ENCODE measurements at places on chromosomes 5 and 9.

- no peak for DNase-seq
Observed at GRCh38 chr5:137095597-137095996, 403.5 kb downstream of the SPOCK1 start.

GRCh38 chr9:35603506-35603985 lies 1.5 kb upstream of the TESK1 start:
- DNase-seq = no peak

GRCh38 chr9:134781591-134782302 lies 98.9 kb upstream of the FCN2 start:
- no peak for DNase-seq

DNA sequence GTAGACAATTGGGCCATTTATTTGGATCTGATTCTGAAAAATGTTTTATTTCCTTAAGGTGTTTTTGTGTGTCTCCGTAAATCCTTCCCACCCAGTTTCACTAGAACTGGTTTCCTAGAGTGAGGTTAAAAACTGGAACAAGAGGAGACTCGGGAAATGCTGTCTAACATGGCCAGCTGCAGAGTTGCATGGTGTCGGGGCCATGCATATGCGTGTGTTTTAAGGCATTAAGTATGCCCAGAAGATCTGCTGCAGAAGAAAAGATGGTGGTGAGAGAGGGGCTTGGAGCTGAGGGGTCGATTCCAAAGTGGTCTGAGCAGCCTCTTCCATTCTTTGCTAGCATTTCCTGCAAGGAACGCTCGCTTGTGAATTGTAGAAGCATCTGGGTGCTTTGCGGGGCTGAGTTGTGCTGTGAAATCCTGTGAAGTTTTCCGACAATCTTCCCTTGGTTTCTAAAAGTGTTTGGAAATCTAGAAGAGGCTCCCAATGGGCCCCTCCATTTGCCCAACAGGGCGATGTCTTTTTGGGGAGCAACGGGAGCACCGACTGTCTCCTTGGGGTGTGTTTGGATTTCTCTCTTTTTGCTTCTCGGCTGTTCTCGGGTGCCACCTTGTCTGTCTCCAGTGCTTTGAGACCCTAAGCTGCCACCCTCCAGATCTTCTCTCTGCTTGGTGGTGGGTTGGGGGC lies 113.8 kb downstream of the COL5A1 start:
- no peak for DNase-seq

- DNase-seq = no peak
Observed at GRCh38 chr5:116032991-116033390, 719 bp downstream of the ARL14EPL start.

GRCh38 chr5:136810261-136810801 lies 445.0 kb upstream of the TRPC7 start:
- no peak for DNase-seq

DNA sequence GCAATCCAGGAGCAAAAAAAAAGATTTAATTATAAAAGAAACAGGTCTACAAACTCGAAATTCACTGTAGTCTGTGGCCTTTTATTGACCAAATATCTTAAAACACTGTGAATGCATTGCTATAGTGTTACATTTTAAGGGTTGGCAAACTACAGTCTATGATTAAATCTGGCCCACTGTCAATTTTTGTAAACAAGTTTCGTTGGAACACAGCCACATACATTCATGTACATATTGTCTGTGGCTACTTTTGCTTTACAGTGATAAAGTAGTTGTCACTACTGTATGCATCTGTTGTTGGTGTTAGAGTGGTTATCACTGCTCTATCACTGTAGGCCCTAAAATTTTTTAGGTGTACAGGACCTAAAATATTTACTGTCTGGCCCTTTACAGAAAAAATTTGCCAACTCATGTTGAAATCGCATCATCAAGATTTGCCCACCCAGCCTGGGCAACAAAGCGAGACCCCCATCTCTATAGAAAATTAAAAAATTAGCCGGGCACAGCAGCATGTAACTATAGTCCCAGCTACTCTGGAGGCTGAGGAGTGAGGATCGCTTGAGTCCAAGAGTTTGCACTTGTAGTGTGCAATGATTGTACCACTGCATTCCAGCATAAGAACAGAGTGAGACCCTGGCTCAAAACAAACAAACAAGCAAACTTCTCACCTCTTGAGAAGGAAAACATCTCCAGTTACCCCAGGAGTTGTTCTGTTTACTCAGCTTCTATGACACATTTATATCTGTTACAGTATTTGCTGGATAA lies 89.0 kb downstream of the ERBIN start:
- no peak for DNase-seq

GRCh38 chr5:179802950-179803562 lies 3.6 kb downstream of the MGAT4B start:
- no peak for DNase-seq

- no peak for DNase-seq
Observed at GRCh38 chr5:107306002-107306401, 364.7 kb downstream of the EFNA5 start.

- no peak for DNase-seq
Observed at GRCh38 chr9:16213781-16214515, 656.5 kb downstream of the BNC2 start.

GRCh38 chr5:60257596-60258271 lies 364.2 kb upstream of the PDE4D start:
- DNase-seq = no peak

DNA sequence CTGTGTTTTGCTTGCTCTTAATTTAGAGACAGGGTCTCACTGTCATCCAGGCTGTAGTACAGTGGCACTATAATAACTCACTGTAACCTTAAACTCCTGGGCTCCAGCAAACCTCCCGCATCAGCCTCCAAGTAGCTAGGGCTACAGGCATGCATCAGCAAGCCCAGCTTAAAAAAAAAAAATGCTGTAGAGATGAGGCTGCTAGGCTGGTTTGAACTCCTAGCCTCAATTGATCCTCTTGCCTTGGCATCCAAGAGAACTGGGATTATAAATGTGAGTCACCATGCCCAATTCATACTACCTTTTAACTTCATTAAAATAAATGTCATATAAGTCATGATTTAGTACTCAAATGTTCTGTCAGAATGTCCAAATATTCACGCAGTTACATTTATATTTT lies 2195.7 kb upstream of the C9orf72 start:
- DNase-seq = no peak

GRCh38 chr5:180109920-180110319 lies 38.4 kb upstream of the RNF130 start:
- no peak for DNase-seq

DNA sequence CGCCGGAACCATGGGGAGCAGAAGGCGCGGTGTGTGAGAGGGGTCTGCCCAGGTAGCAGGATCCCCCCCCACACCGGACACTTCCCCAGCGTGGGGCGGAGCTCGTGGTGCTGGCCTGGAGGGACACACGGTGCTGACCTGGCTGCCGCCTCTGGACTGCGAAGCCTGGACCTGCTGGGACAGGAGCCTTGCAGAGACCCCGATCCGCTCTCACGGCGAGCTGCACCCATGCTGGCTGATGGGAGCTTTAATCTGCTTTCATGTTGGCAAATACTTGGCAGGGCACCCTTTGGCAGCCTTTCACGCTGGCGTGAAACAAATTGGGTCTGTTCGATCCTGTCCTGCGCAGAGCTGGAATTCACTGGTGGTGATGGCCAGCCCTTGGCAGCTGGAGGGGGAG lies 7.4 kb downstream of the NKD2 start:
- DNase-seq = no peak

DNA sequence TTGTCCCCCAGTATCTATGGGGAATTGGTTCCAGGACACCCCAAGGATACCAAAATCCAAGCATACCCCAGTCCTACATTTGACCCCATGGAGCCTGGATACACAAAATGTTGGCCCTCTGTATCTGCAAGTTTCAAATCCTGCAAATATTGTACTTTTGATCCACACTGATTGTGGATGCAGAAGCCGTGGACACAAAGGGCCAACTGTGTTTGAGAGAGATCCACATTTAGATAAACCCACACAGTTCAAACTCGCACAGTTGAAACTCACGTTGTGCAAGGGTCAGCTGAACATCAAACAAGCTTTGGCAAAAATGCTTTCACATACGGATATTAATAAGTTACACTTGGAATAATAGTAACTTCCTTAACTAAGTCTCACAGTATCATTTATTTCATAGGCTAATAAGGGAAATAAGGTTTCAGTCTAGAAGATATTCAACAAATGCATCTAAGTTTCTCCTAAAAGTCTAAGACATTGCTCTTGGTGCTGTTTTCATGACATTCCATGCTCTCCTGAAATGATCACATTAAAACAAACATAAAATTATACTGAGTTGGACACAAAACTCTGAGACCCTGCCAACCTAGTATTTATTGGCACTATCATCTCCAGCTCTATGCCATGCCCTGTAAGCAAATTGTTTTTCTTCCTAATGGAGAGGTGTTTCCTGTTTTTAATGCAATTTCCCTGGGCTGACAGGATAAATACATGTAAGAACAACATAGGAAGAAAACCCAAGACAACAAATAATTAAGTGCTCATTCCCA lies 32.3 kb downstream of the ACTL7A start:
- DNase-seq = no peak

DNA sequence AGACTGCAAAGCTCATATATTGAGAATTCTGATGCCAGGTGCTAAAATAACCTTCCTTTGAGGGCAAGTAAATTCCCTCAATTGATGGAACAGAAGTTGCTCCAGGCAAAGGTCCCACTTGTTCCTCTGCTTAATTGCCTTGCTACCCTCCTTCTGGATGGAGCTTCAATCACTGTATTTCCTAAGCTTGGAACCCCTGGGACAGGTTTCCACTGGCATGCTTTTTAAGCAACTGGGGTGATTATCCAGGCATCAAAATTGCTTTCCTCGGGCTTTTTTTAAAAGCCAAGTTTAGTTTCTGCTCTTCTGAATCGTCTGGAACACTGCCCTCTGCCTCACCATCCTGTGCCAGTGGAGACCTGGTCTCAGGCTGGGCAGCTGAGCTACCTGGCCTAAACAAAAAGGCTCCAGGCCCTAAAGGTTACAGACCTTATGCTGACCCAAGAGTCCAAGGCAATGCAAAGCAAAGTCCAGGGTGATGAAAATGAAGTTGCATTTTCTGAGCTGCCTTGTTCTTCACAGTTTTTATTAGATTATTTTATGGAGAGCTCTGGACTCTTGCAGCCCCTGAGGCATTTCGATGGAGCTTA lies 167.9 kb upstream of the CD180 start:
- no peak for DNase-seq

DNA sequence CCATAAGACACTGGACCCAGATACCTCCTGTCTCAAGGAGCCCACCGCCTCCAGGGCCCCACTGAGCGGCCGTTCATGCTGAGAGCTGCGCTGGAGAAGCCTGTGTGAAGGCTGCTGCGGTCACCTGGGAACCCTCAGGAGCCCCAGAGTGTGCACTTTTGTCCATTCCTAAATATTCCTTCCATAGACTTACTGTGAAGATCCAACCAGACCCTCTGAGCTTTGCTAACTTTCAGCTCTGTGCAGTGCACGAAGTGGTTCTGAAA lies 119.5 kb downstream of the COL23A1 start:
- DNase-seq = no peak

- DNase-seq = no peak
Observed at GRCh38 chr5:180604271-180604670, 13.0 kb upstream of the SCGB3A1 start.

GRCh38 chr5:173268750-173269432 lies 33.9 kb upstream of the NKX2-5 start:
- DNase-seq = no peak

GRCh38 chr9:70580606-70581195 lies 166.2 kb upstream of the KLF9 start:
- DNase-seq = no peak

- DNase-seq = no peak
Observed at GRCh38 chr5:115389034-115389798, 92.8 kb upstream of the CCDC112 start.

DNA sequence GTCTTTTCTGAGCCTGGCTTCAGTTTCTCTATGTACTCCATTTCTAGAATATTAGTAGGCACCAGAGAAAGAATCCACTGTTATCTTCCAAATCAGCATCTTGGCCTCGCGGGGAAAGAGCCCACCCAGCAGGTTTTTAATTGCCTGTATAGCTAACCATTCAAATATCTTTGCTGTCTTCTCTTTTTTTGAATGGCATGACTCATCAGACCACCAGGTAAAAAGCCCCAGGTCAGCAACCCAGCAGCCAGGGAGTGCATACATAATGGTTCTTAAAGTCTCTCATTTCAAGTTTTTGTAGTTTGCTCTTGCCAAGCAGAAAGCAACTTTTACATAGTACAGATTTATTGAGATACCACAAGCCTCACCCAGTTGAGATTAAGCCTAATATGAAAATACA lies 50.7 kb downstream of the TMEM167A start:
- no peak for DNase-seq

- DNase-seq = no peak
Observed at GRCh38 chr9:112772551-112772950, 22.0 kb downstream of the SNX30 start.

GRCh38 chr5:107112216-107112615 lies 558.5 kb downstream of the EFNA5 start:
- no peak for DNase-seq

- no peak for DNase-seq
Observed at GRCh38 chr5:132592521-132592920, 35.7 kb downstream of the RAD50 start.

DNA sequence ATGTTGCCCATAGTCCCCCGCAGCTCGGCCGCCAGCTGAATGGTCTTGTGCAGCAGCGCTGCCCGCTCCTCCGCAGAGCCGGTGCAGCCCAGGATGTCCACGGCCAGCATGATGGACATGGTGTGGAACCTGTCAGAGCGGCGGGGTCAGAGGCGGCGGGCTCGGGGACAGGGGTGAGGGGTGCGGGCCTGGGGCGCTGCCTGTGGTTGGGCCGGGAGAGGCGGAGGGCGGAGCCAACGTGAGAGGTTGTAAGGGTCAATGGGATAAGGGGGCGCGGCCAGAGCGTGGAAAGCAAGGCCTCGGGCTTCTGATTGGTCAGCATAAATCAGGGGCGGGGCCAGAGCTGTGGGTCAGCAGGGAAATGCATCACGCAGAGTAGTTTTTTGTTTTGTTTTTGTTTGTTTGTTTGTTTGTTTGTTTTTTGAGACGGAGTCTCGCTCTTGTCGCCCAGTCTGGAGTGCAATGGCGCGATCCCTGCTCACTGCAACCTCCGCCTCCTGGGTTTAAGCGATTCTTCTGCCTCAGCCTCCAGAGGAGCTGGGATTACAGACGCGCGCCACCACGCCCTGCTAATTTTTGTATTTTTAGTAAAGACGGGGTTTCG lies 6.8 kb upstream of the TOR2A start:
- no peak for DNase-seq

All from GM18507 (cell line).